ENCODE measurements at places on chromosomes 7 and 10.

- DNase-seq = no peak
These were observed 14.1 kb downstream of the ZNF467 start for GRCh38 chr7:149759093-149759860.

GRCh38 chr10:102367441-102367840, 28.1 kb upstream of the NFKB2 start:
- DNase-seq = no peak

DNA sequence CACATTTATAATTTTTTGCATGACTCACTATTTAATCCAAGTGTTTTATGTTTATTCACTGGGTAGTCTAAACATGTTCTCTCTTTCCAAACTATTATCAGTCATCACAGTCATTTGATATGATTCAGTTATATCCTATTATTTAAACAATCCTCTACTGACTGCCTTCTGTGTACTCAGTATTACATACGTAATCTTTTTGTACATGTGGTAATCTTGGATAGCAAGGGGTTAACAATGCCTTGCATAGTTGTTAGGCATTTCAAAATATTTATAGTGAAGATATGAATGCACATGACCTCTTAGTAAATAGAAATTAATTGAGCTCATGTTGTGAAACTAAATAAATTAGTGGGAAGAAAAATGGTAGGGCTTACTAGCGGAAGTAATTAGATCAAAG, 379.4 kb upstream of the KIAA1217 start:
- no peak for DNase-seq

DNA sequence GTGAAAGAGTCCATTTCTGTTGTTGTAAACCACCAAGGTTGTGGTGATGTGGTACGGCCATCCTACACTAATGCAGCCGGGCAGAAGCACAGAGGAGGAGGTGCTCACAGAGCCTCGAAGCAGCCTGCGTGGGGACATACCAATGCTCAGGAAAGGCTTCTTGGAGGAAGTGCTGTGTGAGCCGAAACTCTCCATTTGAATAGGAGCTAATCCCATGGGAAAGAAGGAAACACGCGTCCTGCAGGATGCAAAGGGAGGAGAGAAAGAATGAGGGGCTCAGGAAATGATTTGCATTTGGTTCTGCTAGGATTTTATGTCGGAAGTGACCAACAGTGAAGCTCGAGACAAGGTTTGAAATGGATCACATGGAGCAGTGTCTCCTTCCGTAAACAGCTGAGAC, 477.9 kb upstream of the ANKRD30A start:
- no peak for DNase-seq

DNA sequence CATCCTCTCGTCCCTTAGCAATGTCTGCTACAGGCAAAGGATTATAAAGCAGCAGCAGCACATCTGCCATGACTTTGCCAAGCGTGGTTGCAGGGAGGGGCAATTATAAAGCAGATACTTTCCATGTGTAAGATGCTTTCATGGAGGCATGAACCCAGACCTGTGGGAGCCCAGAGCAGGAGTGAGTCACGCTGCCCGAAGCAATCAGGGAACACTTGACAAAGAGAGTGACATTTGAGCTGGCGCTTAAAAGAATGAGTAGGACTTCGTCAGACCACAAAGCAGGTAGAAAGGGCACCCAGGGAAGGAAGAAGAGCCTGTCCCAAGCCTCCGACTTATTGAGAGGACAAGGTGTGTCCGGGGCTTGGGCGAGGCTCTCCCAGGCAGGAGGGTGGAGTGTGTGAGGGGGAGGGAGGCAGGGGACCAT, 147.2 kb downstream of the MYOF start:
- no peak for DNase-seq

DNA sequence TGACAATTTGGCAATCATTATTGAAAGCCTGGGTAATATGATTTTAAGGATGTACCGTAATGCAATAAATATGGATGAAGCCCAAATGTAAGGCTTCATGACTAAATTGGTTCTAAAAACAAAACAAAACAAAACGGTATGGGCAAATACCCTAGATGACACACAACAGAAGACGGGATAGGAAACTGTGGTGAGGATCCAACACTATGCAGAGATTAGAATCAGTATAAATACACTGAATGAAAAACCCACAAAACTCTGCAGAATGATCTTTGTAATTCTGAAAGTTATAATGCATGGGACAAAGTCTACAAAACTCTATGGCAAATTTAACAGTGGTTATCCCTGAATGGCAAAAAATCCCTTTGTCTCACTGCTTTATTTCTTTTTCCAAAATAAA, 57.6 kb downstream of the MALSU1 start:
- DNase-seq = no peak

All from NB4 (cell line).